Stimulated activated CD8-positive, alpha-beta memory T cell treated with anti-CD3 and anti-CD28 coated beads, Interleukin-7, amount 100 ng/mL, for 1 hour (primary cell): ENCODE measurements at places on chromosomes 3 and 15.

DNA sequence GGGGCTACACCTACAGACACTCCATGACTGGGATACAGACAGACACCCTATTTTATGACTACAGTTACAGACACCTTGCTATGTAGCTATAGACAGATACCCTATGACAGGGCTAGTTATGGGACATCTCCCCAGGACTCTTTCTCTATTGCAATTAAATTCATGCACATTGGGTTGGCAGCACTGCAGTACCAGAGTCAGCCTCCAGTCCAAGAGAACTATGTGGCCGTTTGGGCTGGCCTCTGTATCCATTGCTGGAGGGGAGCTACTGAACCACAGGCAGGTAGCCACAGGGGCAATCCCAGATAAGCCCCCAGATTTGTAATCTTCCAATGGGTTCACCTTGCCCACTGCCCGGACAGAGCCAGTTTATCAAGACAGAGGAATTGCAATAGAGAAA lies 108.4 kb upstream of the SPATA16 start:
- no peak for DNase-seq

GRCh38 chr15:22845289-22845900 lies 6.9 kb downstream of the NIPA2 start:
- DNase-seq = no peak

- no peak for DNase-seq
Observed at GRCh38 chr3:85535517-85535916, 576.7 kb downstream of the CADM2 start.

DNA sequence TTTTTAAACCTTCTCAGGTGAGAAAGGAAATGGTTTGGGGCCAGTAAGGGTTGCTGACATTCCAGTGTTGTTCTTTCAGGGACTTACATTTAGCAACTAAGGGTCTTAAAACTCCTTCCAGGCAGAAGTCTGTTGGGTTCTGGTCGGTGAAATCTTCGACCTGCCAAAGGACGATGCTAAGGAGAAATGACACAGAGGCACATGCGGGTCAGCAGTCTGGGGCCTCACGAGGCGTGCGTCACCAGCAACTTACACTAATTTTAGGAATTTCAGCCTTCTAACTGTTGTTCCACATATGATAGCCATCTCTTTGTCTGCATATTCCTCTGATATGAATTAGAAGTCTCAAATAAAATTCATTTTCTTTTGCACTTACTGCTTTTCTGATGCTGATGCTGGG lies 64.1 kb upstream of the TMEM108 start:
- no peak for DNase-seq

DNA sequence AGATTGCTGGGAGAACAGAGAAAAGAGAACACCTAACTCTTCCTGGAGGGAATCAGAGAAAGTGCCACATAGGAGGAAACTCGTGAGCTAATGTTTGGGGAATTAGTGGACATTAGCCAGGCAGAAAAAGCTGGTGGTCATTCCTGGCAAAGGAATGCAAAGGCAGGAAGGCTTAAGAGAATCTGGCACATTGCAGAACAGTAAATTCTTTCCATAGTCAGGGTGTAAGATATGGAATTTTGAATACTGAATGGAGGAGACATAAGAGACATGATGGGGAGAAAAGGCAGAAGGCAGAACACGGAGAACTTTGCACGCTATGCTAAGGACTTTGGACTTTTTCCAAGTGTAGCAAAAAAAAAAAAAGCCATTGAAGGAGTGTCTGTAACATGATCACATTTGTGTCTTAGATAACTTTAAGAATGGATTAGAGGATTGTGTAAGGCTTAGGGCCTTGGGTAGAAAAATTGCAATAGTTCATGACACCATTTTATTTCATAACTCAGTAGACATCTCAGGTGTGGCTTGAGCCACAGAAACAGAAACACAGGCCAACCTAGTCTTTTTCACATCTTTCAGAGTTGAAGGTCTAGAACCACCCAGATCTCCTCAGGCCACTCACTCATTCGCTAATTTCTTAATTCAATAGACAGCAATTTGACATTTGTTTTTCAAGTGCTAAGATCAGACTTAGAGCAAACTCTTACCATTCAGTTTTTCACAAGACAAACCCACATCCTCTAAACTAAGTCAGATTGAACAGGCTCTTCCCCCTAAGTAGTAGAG lies 31.2 kb upstream of the CCDC80 start:
- no peak for DNase-seq

- DNase-seq = no peak
Observed at GRCh38 chr3:172536993-172537419, 13.8 kb upstream of the TNFSF10 start.

GRCh38 chr15:75454471-75455378 lies 3.2 kb upstream of the SIN3A start:
- DNase-seq = peak; percentile 58
